ENCODE measurements at places on chromosomes 12 and 14.
A peak's percentile ranks its signal among the peaks of the same experiment; 100 is the strongest.

DNA sequence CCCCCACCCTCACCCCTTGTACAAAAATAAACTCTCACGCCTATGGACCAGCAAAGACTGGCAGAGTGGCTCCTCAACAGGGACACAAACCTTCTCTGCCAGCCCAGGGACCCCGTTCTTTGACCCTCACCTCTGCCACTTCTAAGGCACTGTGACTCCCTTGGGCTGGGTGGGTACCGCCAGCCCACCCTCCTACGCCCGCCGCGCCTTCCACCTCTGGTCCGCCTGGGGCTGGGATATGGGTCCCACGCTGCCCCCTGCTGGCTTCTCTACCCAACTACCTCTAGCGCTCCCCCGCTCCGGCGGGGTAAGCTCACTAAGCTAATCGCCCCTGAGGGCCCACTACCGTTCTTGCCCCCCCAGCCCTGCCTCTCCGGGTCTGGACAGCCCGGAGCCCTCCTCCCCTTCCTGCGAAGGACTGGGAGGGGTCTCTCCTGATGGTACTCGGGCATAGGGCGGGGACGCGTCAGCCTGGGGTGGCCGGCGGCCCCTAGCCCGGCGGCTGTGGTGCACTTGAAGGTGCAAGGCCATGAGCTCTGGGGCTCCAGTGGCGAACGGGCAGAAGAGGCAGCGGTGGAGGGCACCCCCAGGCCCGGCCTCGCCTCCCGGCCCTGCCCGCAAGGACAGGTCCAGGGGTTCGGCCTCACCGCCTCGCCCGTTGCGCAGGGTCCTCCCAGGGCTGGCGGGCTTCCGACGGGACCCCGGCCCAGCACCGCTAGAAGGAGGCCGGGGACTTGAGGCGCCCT, 8.1 kb downstream of the ZNF219 start:
- DNase-seq = no peak

DNA sequence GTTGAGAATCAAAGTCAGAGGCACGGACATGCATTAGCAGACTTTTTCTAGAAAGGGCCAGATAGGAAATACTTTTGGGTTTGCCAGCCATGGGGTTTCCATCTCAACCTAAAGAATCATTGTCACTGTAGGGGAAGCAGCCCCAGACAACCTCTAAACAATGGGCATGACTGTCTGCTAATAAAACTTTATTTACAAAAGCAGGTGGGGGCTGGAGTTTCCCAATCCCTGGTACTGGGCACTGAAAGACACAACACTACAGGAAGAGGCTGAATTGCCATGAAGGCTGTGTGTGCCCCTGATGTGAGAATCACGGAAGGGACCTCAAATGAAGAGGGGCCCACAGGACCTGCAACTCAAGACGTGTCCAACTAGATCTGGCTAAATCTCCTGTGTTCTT, 62.0 kb upstream of the GPR68 start:
- no peak for DNase-seq

DNA sequence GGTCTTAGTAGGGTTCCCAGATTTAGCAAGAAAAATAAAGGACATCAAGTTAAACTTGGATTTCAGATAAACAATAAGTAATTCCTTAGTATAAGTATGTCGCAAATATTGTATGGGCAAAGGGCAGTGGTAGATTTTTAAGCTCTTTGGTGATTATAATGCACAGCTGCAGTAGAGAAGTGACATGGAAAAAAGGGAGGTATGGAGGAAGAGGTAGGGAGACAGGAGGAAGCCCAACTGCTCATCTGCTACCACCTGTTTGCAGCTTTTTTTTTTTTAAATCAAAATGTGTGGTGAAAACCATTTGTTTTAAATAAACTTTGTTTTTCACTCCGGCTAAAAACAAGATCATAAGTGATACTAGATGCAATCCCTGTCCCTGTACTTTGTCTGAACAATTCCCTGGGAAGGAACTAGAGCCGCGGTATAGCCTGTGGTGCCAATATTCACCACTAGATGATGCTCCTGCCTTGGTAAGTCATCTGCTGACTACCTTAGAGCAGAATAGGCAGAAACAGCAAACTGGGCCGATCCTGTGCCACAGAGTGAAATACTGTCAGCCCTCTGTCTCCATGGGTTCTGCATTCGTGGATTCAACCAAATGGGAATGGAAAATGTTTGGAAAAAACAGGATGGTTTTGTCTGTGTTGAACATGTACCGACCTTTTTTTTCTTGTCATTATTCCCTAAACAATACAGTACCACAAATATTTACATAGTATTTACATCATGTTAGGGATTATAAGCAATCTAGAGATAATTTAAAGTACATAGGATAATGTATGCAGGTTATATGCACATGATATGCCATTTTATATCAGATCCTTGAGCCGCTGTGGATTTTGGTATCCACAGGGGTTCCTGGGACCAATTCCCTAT, 62.4 kb upstream of the PLBD1 start:
- DNase-seq = peak; percentile 75

DNA sequence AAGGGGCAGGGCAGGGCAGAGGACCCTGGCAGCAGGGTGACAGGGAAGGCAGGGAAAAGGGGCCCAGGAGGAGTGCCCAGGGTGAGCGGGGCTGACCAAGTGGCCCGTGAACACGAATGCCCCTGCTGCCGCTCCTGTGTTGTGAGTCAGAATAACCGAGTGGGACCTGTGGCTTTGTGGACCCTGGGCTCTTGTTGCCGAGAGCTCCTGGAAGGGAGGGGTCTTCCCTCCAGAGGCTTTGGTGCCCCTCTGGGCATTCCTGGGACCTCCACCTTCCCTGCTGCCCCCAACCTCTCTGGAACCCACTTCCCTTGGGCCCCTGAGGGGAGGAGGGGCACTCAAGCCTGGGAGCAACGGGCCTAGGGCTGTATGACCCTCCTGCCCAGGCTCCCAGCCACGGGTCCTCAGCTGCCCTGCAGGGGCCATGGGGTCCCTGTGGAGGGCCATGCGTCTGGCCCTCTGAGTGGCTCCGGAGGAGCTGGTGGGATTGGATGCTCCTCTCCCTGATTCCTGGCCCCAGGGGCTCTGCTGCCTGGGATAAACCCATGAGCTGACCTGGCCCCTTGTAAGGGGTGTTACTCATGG, 319.4 kb downstream of the TMEM121 start:
- no peak for DNase-seq

GRCh38 chr12:117980616-117981015, 11.8 kb upstream of the KSR2 start:
- no peak for DNase-seq

- DNase-seq = no peak
Observed at GRCh38 chr12:132493482-132494178, 3.7 kb downstream of the FBRSL1 start.

- DNase-seq = no peak
Observed at GRCh38 chr14:36655571-36655962, 6.1 kb upstream of the PAX9 start.

DNA sequence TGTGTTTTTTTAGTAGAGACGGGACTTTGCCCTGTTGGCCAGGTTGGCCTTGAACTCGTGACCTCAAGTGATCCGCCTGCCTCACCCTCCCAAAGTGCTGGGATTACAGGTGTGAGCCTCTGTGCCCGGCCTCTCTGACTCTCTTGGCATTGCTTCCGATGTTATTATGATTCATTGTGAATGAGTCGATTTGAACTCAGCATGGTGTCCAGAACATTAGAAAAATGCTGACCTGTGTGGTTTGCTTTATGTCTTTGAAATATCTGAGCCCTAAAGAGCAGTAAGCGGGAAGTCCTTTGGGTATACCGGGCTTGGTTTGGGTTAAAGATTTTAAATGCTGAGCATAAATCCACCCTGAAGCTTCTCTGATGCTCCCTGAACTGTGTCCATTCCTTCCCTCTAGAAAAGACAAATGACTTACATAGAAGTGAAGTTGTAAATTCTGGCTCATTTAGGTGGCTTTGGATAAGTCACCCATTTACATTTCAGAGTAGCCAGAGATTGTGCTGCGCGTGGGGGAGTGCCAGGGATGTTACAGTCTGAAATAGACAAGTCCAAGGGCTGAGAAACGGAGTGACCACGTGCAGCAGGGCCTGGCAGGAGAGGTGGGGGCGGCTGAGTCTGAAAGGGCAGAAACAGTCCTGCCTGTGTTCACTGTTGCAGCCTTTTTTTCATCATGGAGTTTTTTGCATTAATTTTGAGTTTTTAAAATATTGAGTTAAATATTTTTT, 39.6 kb downstream of the SLC15A4 start:
- DNase-seq = peak; percentile 36

GRCh38 chr14:89330236-89331002, 86.6 kb downstream of the FOXN3 start:
- DNase-seq = peak; percentile 96

GRCh38 chr12:101414533-101415119, 7.1 kb upstream of the ARL1 start:
- peak; percentile 45 for DNase-seq

GRCh38 chr14:54350203-54350602, 46.6 kb upstream of the CDKN3 start:
- DNase-seq = peak; percentile 23

DNA sequence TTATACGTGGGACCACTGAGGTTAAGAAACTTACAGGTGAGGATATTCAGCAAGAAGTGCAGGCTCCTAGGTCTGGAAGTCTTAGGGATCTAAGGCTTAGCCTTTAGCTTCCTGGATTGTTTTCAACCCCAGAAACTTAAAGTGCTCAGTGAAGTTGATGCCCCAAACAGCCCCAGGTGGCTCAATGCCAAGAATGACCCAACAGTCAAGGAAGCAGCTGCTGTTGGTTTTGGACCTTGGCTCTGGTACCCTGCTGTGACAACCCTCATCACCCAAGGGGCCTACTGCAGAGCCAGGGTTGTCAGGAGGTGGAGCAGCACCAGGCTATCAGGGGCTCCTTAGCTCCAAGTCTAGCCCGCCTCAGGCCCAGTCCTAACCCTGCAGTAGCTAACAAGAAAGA, 36.8 kb downstream of the VDR start:
- DNase-seq = no peak

DNA sequence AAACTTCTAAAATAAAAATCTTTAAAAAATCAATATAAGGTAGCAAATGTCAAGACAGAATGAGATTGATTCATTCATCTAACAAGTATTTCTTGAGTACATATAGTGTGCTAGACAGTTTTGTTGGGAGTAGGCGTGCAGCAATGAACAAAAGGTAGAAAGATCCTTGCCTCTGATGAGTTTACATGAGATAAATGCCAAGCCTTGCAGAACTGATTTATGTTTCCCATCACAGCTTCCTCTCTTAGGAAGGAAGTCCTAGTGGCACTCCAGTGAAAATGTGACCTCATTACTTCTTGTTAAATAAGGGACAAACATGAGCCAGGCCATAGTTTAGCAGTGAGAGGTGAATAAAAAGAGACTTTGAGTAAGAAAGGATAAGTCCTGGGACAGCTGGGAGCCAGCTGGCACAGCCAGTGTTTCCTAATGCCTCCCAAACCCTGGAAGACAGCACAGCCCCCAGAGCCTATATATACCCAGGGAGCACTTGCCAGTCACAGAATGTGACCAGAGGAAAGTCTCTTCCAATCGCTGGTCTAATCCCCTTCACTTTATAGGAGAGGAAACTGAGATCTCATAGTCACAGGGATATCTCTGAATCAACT, 4.7 kb upstream of the COCH start:
- no peak for DNase-seq

GRCh38 chr12:22283006-22283506, 51.5 kb downstream of the ST8SIA1 start:
- DNase-seq = peak; percentile 92

DNA sequence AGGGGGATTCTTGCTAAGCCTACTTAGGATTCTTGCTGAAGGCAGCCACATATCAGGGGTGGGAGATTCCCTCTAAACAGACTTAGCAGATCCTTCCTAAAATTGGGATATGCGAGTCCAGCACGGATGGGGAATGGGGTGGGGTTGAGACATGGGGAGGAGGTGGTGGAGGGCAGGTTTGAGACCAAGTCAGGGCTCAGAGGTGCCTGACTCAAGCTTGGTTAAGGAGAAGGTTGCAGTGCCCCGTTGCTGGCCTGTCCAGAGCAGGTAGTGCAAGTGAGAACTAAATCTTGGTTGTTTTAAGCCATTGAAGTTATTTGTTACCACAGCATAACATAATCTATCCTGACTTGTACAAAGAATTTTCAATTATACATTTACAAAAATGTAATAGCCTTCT, 359.7 kb downstream of the AACS start:
- no peak for DNase-seq

DNA sequence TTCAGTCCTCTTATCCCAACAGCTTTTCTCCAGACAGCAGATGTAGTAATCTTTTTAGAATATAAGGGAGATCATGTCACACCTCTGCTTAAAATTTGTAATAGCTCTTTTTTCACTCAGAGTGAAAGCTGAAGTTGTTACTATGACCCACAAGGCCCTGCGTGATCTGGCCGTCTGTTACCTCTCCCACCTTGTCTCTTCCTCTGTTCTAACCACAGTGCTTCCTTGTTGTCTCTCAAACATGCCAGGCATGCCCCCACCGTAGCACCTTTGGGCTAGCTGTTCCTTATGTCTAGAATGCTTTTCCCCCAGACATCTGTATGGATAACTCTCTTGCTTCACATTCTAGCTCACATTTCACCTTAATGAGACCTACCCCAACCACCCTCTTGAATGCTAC, 6.5 kb downstream of the NECAP1 start:
- no peak for DNase-seq

- peak; percentile 81 for DNase-seq
Observed at GRCh38 chr12:127515941-127516340, 751.0 kb upstream of the TMEM132C start.

GRCh38 chr14:28294834-28295440, 471.6 kb upstream of the FOXG1 start:
- DNase-seq = peak; percentile 22

DNA sequence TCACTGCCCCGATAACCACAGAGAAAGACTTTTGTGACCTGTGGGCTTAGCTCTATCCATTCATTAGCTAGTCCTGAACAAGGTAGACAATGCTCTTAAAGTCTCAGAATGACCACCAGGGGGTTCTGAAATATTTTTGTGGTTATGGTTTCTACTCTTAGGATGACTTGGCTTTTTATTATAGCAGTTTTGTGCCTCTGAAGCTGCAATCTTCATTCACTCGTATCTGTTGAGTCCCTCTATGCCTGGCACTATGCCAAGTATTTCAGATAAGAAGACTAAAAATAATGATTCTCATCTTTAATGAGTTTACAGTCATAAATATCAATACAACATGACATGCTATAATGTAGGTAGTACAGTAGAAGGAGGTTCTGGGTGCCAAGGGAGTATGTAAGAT, 130.8 kb upstream of the TRHDE start:
- peak; percentile 2 for DNase-seq

DNA sequence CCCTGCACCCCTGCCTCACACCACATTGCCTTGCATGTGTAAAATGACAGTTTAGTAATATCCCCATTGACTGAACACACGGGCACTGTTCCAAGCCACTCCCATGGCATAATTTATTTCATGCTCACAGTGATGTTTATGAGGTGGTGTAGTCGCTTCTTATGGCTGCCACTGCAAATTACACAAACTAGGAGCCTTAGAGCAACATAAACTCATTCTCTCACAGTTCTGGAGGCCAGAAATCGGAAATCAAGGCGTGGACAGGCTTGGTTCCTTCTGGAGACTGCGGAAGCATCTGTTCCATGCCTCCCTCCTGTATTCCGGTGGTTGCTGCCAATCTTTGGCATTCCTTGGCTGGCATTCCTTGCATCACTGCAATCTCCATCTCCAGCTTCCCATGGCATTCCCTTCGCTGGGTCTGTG, 97.3 kb downstream of the RIN3 start:
- no peak for DNase-seq

GRCh38 chr14:90398841-90399540, 2.2 kb downstream of the CALM1 start:
- DNase-seq = no peak

GRCh38 chr12:76014007-76014406, 17.6 kb downstream of the PHLDA1 start:
- DNase-seq = no peak

GRCh38 chr12:92554158-92555073, 148.4 kb upstream of the PLEKHG7 start:
- no peak for DNase-seq
